ENCODE measurements at places on chromosomes 6 and 20.

DNA sequence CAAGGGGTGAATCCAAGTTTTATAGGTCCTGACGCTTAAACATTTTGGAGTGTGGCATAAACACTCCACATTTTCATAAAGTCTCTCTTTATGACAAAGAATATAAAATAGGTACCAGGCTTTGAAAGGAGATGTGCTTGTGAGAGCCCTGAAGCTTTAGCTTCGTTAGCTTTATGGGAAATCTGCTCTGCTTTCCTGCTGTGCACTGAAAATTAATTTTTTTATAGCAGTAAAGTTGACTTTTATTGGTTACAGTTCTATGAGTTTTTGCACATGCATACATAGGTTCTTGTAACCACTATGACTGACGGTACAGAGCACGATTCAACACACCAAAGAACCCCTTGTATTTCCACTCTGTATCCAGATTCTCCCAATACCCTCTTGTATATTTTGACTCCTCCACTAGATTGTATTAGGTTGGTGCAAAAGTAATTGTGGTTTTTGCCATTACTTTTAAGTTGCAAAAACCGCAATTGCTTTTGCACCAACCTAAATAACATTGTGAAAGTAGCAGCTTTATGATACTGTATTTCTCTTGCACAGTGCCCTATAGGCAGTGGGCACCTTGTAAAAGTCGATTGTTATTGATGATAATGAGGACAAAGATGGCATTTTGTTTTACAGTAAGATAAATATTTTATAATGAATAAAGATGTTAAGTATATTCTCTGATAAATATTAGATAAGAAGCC is 145.2 kb upstream of the AKIRIN2 start:
- DNase-seq, result no peak

DNA sequence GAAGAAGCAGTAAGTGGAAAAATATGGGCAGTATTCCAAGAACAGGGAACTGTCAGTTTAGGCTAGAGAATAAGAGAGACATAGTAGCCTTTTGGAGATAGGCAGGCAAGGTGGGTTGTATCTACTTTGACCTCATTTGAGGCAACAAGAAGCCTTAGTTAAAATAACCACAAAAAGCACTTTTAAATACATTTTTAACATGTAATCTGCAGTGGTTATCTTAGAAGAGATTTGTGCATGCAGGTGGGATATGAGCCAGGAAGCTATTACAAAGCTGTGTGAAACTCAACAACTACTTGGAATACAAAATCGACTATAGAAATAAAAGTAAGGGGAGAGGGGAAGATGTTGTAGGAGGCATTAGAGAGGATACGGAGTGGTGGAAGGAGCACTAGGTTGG is 143.7 kb upstream of the MCHR2 start:
- no peak for DNase-seq

DNA sequence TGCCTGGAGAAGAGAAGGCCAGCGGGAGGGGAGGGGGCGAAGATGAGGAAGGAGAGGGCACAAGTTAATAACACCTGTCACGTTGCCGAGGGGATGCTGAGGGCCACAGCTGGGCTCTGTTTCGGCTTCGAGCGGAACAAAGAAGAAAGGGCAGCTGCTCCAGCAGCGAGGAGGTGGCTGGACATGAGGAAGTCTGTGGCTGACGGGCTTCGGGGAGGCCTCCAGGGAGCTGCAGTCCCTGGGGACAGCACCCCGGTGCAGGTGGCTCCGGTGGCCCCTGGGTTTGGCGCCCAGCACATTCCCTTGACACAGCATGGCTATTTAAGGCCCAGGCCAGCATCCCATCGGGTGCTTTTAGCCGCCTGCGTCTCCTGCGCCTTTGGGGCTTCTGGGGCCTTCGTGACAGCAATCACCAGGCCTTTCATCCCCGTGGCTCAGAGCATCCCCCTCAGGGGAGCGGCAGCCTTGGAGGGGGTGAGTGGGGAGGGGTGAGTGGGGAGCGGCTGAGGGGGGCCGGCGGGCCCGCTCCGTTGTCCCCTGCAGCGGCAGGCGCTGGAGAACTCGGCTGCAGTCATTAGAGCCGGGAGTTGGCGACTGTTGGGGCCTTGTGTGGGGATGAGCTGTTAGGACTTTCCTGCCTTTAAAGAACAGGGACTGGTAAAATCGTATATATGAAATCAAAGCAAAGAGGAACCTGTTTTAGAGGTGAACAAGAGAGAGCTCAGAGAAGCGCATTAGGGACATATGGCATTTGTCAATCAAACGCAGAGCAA is 99.0 kb downstream of the TMEM242 start:
- DNase-seq, result no peak

GRCh38 chr6:112906726-112907125 is 559.6 kb downstream of the RFPL4B start:
- no peak for DNase-seq

GRCh38 chr6:145819994-145820393 is 5.4 kb upstream of the FBXO30 start:
- no peak for DNase-seq

DNA sequence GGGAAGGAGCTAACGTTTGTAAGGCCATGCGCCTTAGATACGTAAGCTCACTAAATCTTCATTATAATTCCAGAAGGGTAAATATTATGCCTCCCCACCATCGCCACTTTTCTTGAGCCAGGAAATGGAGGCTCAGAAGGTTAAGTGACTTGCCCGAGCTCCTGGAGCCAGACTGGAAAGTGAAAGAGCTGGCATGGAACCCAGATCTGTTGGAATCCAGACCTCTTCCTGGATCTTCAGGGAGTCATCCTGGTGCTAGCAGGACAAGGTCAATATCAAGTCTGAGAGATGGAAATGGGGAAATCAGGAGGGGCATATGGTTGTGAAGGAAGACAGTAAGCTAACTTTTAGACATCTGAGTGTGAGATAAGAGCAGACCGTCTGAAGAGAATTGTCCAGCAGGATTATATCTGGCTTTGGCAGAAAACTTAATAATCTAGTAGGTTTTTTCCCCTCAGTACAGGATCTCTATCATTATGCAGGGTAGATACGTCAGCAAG is 6.2 kb downstream of the TMEM200A start:
- no peak for DNase-seq

All from NCI-H526 (cell line).